Psoas muscle (tissue), 8 donors: ENCODE measurements at places on chromosomes 2 and 18. TPM values are rescaled to one million over a fixed set of nuclear protein-coding genes. Genes with fewer than 3 reads are reported as not detected.

- DNase-seq: no peak
Observed at GRCh38 chr18:5627776-5628511, 84.1 kb upstream of the EPB41L3 start.

- DNase-seq: no peak
Observed at GRCh38 chr2:170339322-170339721, 161.4 kb downstream of the MYO3B start.

- DNase-seq: no peak
Observed at GRCh38 chr2:40202798-40203400, 249.0 kb downstream of the SLC8A1 start.

Gene RALB
- 38.1 TPM for total RNA-seq

GRCh38 chr2:98882971-98883779 is 52.9 kb downstream of the CRACDL start:
- DNase-seq: no peak

Gene AQP12A
- total RNA-seq: not detected

GRCh38 chr2:70903641-70904340 is 31.9 kb upstream of the ATP6V1B1 start:
- no peak for DNase-seq

- DNase-seq: no peak
Observed at GRCh38 chr2:120568089-120568974, 167.3 kb upstream of the GLI2 start.

Gene ZC3H15
- 56.3 TPM for total RNA-seq

DNA sequence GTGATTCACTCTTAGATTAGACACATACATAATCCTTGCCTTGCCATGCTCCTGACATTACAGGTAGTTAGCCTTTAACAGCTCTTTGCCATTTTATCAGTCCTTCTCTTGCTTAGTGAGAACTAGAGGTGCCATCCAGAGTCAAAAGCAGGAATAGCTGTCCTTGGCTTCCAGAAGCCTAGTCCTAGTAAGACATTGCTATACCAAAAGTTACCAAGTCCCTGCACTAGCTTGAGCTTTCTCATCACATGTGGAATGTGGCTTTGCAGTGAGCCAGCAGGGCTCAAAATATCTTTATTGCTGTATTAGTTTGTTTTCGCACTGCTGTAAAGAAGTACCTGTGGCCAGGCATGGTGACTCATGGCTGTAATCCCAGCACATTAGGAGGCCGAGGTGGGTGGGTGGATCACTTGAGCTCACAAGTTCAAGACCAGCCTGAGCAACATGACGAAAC is 104.7 kb upstream of the NOSTRIN start:
- DNase-seq: no peak

DNA sequence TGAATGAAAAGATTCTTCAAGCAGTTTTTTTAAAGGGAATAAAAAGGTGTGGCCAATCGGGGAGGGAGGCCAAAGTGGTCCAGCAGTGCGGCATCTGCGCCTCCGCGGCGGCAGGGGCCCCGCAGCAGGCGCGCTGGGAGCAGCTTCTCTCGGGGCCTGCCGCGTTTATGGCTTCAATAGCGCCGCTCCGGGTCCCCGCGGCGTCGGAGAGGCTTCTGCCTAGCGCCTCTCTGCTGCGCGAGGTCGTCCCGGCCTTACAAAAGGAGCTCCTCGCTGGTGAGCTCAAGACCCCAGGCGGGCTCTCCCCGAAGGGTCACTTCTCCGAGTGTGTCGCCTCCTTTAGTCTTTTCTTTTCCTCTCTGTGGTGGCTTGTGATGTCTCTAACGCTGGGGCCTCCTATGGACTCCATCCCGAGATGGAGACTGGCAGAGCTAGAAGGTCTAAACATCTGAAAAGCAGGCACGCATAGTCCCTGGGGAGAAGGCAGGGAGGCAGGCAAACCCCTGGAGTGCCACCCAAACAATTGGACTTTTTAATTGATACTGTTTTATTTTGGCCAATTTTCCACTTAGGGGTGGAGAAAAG is 67.1 kb downstream of the SUMO1 start:
- no peak for DNase-seq

Gene SESTD1
- total RNA-seq: 20.2 TPM

Gene PASK
- total RNA-seq: 0.71 TPM

DNA sequence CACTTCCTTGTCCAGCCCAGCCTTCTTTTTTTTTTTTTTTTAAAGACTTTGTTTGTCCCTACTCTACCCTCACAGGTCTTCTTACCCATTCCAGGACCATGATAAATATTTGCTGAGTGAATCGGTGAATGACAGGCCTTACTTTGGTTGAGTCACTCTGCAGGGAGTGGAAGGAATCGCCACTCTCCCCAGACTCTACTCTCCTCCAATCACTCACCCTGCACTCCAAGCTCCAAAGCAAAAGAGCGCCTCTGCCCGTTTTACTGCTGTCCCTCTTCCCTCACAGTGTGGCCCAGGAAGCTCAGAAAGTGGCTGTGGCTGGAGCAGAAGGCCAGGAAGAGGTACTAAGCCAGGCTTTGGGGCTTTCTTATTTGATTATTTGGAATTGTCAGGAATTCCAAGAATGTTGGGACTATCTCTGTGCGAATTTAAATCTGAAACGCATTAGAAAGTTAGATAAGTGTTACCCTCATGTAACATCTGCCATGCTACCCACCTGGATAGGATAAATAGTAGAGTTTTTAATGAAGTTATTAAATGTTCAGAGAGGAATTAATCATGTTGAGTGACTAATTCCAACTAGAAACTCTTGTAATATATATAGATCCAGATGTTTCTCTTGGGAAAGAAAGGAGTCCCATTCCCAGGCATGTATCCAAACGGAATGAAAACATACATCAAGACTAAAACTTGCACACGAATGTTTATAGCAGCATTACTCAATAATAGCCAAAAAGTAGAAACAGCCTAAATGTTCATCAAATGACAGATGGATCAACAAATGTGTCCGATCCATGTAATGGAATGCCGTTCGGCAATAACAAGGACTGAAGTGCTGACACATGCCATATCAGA is 43.0 kb upstream of the CHMP1B start:
- DNase-seq: no peak

DNA sequence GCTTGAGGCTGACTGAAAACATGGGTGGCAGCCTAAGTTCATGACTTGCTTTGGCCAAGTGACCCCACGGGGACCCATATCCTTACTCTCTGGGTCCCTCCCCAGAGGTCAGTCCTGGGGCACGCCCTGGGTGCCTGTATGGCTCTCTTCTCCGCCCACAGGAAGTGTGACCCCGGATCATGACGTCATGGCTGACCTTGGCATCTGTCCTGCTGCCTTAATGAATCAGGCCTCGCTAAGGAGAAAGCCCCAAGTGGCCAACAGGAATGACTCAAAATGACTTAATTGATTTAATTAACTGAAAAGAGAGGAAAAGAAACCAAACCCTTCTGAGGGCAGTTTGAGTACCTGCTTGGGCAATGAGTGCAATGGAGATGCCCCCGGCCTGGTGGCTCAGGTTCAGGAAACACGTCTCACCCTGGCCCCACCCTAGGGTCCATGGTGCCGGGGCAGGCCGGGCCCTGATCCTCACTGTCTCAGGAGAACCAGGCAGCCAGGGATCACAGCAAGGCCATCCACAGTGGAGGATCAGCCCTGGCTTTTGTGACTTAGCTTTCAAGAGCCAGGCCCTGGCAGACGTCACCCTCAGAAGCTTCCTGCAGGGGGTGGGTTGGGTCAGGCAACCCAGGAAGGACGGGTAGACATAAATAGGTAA is 112.0 kb downstream of the CYP26B1 start:
- DNase-seq: no peak

DNA sequence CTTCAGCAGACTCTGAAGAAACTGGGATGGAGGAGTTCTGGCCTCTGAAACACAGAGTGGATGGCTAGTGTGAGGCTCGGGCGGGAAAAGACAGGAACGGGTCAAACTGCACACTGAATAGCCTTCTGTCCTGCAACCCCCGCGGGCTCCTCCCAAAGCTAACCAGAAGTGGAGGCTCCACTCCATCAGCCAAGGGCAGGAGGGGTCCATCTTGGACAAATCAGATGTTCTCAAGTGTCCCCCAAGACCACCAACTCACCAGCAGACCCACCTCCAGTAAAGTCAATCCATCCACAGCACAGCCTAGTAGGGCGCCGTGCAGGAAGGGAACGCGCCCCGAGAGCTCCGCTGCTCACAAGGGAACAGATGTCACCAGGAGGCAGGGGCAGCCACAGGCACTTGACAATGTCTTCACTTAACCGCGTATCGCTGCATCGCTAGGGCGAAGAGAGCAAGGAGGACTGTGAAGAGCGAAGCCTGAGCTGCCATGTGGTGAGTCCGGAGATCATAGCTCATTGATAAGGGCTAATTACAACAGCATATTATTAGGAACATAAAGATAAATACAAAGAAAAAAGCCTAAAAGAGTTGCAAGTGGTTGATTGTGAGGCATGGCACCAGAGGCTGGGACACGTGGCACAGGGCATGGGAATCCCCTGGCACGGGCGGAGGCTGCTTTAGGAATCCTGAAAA is 494.6 kb upstream of the MYT1L start:
- DNase-seq: no peak

GRCh38 chr2:21052044-21052443 is 8.2 kb upstream of the APOB start:
- no peak for DNase-seq

DNA sequence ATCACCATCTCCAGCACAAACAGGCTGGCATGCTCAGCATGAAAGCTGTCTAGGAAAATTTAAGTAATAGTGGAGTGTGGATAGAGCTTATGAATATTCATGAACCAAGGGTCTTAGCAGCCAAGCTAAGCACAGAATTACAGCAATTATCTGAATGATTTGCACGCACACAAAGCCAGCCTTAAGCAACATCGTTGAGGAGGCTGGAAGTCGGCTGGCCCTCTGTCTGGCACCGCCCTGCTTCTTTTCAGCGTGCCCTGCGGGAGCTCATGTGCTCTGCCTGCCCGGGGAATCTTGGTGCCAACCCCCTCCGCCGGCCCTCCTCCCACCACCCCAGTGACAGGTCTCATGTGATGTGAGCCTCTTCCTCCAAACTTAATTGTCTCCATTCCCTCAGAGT is 540.1 kb downstream of the CMPK2 start:
- no peak for DNase-seq

- no peak for DNase-seq
Observed at GRCh38 chr2:109435066-109435690, 178.6 kb downstream of the SEPTIN10 start.

DNA sequence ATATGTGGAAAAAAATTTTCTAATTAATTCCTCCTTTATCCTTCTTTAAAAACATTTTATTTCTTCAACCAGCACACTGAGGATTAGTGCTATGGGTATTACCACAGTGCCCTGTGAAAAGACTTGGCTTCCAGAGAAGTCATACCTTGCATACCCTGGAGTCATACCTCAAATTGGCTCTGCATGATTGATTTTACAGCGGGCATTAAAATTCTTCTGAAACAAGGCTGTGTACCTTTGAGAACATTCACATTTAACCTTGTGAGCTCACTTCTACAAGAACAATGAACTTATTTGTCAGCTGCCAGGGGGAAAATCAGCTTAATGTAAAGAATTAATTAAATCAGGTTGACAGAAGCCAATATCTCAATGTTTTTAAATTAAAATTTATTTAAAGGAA is 44.6 kb downstream of the SLC35F5 start:
- DNase-seq: no peak

GRCh38 chr18:37483221-37483971 is 82.2 kb downstream of the CELF4 start:
- no peak for DNase-seq

Gene POTEF
- total RNA-seq: not detected

GRCh38 chr2:232104076-232104646 is 142.6 kb downstream of the DIS3L2 start:
- no peak for DNase-seq

DNA sequence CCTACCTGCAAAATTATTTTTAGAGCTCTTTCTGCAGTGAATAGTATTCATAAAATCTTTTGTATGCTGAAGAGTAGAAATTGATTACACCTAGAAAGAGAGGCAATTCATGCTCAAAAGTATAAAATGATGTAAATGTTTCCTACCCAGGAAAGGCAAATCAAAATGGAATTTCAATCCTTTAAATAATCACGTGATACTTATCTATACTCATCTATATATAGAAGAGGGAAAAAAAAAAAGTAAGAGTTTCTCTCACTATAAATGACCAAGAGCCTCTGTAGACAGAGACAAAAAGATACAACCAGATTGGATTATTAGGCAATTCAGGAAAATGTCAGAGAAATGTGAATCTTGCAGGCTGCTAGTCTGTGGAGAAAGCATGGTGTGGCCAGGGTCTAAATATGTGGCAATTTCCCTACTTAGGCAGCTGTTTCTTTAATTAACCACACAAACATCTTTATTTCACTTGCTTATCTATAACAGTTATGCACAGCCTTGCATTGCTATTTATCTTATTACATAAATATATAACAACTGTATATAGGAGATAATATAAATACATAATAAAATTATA is 39.5 kb downstream of the METTL8 start:
- DNase-seq: no peak

GRCh38 chr18:25346561-25346960 is 5.4 kb downstream of the ZNF521 start:
- no peak for DNase-seq
